NCI-H1930 (cell line): ENCODE measurements at places on chromosomes 6 and 20.

- DNase-seq = no peak
Observed at GRCh38 chr6:166771701-166772100, 144.7 kb upstream of the RPS6KA2 start.

- DNase-seq = peak; percentile 68
Observed at GRCh38 chr20:20360464-20360863, 7.4 kb upstream of the INSM1 start.

- DNase-seq = no peak
Observed at GRCh38 chr6:160791981-160792418, 90.0 kb downstream of the PLG start.

GRCh38 chr6:159089909-159090308 is 45.1 kb upstream of the TAGAP start:
- DNase-seq = no peak

- DNase-seq = no peak
Observed at GRCh38 chr6:13763740-13764381, 50.5 kb downstream of the MCUR1 start.

DNA sequence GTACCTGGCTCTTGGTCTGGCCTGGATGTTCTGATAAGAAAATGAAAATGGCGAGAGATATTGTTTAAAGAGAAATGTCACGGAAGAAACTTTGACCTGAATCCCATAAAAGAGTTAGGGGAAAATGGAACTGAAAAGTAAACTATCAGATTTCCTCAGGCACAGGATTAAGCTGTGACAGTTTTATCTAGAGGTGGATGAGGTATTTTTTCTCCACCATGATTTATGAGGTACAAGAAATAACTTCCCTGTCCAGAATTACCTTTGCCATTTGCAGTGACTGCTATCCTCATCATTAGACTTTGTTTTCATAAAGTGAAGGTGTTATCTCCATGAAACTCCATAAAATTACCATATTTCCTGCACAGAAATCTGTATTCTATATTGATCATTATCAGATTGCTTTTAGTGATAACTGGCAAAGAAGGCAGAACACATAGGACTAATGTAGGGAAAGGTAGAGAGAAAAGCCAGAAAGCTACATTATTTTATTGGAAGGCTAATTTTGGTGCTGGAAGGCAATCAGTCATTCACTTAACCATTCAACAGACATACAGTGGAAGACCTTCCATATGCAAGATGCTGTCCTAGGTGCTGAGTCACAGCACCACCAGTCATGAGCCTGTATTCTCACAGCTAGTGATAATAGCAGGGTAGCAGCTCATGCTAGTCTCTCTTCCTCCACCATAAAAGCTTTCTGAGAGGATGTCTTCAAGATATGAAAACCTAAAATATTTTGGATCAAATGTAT is 427.3 kb upstream of the CITED2 start:
- DNase-seq = no peak

DNA sequence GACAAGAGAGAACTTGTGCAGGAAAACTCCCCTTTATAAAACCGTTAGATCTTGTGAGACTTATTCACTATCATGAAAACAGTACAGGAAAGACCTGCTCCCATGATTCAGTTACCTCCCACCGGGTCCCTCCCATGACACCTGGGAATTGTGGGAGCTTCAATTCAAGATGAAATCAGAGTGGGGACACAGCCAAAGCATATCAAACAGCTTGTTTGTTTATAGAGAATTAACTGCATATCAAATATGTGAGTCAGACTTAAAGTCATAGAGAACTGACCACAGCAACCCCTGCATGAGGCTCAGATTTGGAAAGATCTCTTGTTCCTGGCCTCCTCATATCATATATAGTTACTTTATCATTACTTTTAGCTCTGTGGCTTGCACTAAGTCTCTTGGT is 29.1 kb upstream of the HDAC2 start:
- no peak for DNase-seq

GRCh38 chr6:1589208-1589607 is 20.5 kb upstream of the FOXC1 start:
- DNase-seq = no peak
